ENCODE measurements at places on chromosomes 3 and 15. TPM values are rescaled to one million over a fixed set of nuclear protein-coding genes. Genes with fewer than 3 reads are reported as not detected.

The ZNF639 gene
- 70.7 TPM for total RNA-seq

GRCh38 chr3:195574497-195575304, 9.0 kb downstream of the APOD start:
- DNase-seq: no peak

DNA sequence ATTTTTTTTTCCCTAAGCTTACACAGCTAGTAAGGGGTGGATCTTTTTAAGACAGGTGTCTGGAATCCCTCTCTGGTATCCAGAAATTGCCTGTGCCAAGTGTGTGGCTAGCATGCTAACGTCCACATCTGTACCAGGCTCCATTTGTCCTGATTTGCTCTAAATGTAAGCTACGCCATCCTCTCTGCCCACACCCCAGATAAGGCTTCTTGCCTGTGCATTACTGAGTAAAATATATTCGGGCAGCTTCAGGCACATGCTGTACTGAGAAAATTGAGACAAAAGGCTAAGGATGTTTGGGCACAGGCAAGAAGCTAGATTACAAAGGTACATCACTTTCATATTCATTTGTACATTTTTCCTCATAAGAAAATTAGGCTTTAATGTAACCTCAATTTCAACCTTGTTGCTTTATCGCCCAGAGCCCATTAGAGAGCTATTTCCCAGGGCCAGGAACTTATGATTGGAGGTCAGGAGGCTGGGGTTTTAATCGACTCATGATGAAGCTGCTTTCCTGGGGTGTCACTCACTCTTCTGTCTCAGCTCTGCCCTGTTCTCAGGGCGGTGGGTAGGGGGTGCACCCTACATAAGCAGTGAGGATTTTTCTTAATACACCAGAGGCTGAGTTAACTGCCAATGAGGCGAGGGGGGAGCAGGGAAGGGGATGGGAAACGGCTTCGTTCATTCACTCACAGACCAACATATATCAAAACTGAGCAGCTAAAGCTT, 106.3 kb downstream of the RORA start:
- DNase-seq: no peak

DNA sequence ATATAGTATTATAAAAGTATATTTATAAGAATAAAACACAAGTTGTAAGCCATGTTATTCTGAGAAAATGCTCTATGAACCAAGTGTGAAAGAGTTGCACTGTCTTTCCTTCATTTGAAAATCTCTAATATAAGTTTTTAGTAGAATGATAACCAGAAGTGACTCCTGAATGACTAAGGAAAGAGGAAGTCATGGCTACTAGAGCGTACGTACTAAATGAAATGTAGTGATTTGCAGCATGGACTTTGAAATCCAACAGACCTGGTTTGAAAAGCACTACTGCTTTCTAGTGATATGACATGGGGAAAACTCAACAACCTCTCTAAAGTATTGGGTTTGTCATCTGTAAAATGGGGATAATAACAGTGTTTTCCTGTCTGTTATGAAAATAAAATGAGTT, 10.3 kb upstream of the DNAJC13 start:
- DNase-seq: no peak

The LRRC3B gene
- not detected for total RNA-seq

Measured in G401 (cell line).